ENCODE measurements at places on chromosomes 6 and 20. TPM values are rescaled to one million over a fixed set of nuclear protein-coding genes. Genes with fewer than 3 reads are reported as not detected.

DNA sequence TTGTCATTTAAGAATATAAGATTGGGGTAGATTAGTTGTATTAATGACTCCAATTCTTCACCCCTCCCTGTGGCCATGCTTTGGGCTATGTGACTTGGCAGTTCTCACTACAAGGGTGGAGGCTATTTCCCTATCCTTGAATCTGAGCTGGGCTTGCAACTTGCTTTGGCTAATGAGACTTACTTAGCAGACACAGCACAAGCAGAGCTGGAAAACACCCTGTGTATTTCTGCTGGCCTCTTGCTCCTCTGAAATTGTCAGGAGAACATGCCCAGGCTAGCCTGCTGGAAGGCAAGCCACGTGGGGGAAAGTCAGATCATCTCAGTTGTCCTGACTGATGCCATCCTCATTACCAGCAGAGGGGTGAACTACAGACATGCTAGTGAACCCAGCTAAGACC, 126.5 kb upstream of the HDGFL1 start:
- no peaks in the 10 kb centered on the region for H3K27me3 ChIP-seq
- H3K4me1 ChIP-seq: peaks cover 23% of the 10 kb centered on the region
- no peaks in the 10 kb centered on the region for H3K36me3 ChIP-seq
- no peak for DNase-seq
- no peak overlapping the region for H3K4me3 ChIP-seq

GRCh38 chr6:115071962-115072361, 729.1 kb upstream of the HS3ST5 start:
- no peak overlapping the region for H3K4me3 ChIP-seq
- DNase-seq: no peak
- H3K27me3 ChIP-seq: no peaks in the 10 kb centered on the region
- H3K4me1 ChIP-seq: no peaks in the 10 kb centered on the region
- H3K27ac ChIP-seq: no peak overlapping the region

DNA sequence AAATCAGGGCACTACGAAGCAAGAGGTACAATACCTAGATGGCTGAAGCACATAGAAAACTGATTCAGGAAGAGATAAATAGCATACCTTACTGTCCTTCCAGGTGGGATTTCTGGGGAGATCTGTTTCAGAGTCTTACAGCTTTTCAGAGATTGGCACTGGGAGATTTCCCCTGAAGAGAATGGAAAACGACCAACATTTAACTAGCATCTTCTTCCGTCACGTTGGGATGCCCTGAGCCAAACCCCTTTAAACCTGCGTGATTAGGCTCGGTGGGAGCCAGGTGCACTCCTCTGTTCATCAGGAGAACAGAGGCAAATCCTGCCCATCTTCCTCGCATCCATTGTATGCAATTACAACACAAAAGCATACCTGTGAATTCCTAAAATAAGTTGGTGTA, 614.5 kb downstream of the HDGFL1 start:
- no peak for DNase-seq
- no peaks in the 10 kb centered on the region for H3K27me3 ChIP-seq
- H3K36me3 ChIP-seq: no peaks in the 10 kb centered on the region
- H3K4me3 ChIP-seq: no peak overlapping the region
- H3K27ac ChIP-seq: no peak overlapping the region

DNA sequence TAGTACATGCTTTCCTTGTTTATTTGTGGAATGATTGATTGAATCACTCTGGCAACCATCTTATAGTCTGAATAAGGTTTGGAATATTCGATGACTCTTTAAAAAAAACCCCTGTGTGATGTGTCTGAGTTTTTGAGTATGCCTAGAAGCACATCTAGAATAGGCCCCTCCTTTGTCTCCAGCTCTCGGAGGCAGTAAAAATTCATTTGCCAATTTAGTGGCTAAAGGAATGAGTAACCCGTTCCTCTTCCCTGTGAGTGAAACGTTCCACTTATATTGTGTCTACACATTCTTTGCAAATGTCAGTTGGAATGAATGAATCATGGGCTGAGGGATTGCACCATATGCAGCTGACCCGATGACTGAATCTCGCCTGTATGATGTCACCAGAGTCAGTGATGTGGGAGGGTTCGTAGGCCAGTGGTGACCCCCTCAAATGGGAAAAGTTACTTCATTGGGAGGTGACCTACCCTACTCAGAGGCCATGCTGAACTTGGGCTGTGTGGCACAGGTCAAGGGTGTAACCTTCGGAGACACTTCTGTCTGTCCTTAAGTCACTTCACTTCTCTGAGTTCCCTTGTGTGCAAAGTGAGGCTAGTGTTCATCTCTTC, 21.6 kb downstream of the MOCS3 start:
- no peaks in the 10 kb centered on the region for H3K36me3 ChIP-seq
- peaks cover 44% of the 10 kb centered on the region for H3K27me3 ChIP-seq
- H3K4me1 ChIP-seq: peaks cover 8% of the 10 kb centered on the region
- no peak overlapping the region for H3K27ac ChIP-seq
- DNase-seq: no peak
- no peak overlapping the region for H3K4me3 ChIP-seq

DNA sequence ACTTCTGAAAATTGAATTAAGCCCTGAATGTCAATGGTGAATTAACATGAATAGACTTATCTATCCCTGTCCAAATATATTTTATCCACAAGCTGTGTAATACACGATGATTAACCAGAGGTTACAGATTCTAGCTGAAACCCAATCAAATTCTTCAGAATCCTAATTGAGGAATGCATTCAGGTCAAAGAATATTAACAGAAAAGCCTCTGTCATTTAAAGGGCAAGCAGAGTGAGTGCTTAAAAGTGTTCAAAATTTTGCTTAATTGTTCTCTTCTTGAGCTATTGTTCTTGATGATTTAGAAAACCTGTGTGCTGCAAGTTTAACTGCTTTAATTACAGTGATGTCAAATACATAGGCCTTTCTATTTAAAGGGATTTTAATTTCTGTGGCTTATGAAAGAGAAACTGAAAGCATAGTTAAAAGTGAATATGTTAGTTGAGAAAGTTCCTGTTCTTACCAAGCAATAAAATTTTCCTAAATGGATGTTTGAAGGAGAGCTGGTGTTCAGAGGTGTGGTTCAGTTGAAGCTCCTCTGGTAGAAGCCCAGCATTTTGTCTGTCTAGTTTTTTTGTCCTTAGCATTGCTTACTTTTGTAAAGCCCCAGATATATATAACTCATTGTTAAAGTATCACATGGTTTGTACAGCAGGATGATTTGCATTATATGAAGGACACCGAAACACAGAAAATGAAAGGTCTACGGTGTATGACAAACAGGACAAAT, 466.3 kb upstream of the PLCB4 start:
- no peaks in the 10 kb centered on the region for H3K4me1 ChIP-seq
- peak overlapping the region; percentile 9 for H3K27ac ChIP-seq
- H3K4me3 ChIP-seq: peak overlapping the region; percentile 26
- H3K27me3 ChIP-seq: no peaks in the 10 kb centered on the region
- no peaks in the 10 kb centered on the region for H3K36me3 ChIP-seq

GRCh38 chr6:15073344-15073789, 172.5 kb upstream of the JARID2 start:
- no peaks in the 10 kb centered on the region for H3K4me1 ChIP-seq
- no peaks in the 10 kb centered on the region for H3K27me3 ChIP-seq
- no peak for DNase-seq

DNA sequence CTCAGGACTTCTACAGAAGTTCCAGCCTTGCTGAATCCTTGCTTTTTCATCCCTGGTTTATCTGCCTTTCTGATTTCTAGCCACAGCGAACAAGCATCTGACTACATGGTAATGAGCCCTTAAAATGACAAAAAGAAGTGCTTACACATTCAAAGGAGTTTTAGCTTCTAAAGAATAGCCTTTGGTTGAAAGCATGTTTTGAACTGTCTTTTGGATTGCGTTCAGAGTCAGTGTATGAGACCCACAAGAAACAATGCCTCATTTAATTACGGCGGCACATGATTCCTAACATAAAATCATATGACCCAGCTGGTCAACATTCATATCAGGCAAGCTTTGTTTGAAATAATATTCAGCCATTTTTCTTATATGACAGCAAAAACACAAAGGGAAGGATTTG, 784.2 kb downstream of the KIF16B start:
- H3K36me3 ChIP-seq: no peaks in the 10 kb centered on the region
- H3K4me1 ChIP-seq: no peaks in the 10 kb centered on the region
- DNase-seq: no peak
- no peak overlapping the region for H3K4me3 ChIP-seq
- no peak overlapping the region for H3K27ac ChIP-seq
- H3K27me3 ChIP-seq: no peaks in the 10 kb centered on the region

DNA sequence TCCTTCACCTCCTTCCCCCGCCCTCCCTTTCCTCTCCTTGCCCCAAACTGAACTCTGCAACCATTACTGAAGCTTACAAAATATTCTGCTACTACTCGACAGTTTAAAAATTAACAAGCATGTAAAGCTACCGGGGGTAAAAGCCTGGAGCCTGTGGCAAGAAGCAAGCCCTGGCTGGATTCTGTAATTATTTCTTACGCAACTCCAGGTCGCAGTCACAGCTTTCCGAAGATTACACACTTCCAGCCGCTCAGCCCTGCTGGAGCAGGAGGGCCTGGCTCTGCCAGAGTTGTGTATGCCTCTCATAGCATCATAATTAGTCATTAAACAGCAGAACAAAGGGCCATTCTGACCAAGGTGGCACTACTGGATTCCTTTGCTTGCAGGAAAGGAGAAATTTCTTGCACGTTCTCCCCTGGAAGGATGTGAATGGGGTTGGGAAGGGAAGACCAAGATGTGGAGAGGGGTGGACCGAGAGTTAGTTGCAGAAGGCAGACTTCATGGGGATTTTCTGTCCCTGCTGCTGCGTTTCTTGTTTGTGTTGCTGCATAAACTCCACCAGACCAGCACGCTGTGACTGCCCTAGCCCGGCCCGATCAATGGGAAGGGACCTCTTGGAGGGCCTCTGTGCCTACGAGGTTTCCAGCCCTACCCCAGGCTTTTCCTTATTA, 23.6 kb downstream of the FOXQ1 start:
- peaks cover 24% of the 10 kb centered on the region for H3K4me1 ChIP-seq
- DNase-seq: peak; percentile 77
- H3K36me3 ChIP-seq: no peaks in the 10 kb centered on the region
- H3K4me3 ChIP-seq: no peak overlapping the region
- H3K27me3 ChIP-seq: peaks cover 3% of the 10 kb centered on the region
- peak overlapping the region; percentile 61 for H3K27ac ChIP-seq

DNA sequence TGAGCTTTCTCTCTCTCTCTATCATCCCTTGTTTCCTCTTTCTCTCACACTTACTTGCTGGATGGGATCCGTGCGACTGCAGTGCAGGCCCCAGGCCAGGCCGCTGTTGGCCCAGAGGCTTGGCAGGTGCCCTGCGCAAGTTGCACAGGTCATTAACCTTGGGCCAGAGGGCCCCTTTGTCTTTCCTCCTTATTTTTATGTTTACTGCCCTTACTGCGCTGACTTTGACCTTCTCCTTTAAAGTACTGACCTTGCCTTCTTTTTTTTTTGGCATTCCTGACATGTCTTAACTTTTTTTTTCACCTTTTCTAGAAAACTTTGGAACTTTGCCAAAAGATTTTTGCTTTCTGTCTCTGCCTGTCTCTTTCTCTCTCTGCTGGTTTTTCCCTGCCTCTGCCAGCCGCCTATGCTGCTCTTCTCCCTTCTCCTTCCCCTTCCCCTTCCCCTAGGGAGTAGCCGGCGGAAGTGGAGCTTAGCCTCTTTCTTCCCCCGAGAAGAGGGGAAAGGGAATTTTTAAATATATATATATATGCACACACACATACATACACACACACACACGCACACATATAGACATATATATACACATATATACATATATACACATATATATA, 59.6 kb upstream of the CDH4 start:
- H3K4me1 ChIP-seq: no peaks in the 10 kb centered on the region
- H3K27ac ChIP-seq: no peak overlapping the region
- no peak for DNase-seq

DNA sequence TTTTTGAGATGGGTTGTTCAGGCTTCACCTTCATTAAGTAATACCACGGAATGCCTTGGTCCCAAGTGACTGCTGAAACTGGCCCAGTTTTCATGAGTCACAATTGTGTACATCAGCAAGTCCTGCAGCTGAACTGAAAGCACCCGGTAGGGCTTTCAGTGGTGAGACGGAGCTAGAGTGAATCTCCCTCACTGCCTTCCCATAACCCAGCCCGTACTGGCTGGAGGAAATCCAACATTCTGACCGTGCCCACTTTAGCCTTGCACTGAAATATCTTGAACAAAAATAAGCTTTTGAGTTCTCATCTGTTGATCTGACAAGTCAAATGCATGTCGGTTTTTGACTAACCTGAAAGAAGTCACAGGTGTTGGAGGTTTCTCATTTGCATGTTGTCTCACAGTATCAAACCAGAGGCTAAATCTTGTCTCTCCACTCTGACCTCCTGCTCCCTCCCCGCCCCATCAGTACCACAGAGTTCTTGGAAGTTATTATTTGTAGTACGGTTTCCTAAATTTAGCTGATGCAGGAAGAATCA, 35.9 kb downstream of the DUSP22 start:
- peaks cover 21% of the 10 kb centered on the region for H3K4me1 ChIP-seq
- H3K27me3 ChIP-seq: no peaks in the 10 kb centered on the region
- no peaks in the 10 kb centered on the region for H3K36me3 ChIP-seq
- H3K4me3 ChIP-seq: no peak overlapping the region
- H3K27ac ChIP-seq: no peak overlapping the region

DNA sequence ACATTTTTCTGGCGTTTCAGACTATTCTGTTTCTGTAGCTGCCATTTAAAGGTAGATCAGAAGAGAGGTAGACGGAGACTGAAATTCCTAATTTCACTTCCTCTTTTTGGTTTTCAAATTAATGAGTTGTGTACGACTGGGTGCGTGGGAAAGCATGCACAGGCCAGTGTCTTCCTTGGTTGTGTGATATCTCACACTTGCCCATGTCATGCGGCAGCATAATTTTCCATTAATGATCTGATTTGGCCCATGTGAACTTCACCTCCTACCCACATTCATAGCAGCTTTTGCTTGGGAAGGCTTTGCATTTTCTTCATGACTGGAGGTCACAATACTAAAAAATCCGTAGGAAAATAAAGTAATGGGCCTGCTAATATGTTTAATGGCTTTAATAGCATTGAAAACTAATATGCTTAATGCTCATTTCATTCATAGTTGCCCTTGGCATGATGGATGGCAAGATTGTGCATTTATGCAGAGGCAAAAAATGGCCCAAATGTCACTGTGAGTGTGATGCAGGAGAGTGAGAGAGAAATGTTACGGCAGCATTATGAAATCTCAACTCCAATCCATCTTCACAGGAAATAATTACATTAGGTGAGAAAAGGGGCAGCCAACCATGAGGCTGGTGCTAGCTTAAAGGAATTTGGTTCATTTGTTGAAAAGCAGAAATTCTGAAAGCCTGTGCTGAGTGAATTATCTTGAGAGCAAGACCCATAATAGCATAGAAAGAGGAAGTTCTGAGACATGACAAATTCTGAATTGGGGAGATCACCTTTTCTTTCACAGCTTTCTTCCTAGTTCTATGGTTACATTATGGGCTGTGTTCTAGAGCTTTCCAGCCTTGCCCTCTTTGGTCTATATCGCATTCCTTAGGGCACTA, 69.0 kb upstream of the UST start:
- H3K4me1 ChIP-seq: no peaks in the 10 kb centered on the region
- DNase-seq: no peak
- no peak overlapping the region for H3K27ac ChIP-seq
- H3K4me3 ChIP-seq: no peak overlapping the region
- H3K36me3 ChIP-seq: no peaks in the 10 kb centered on the region

FOXQ1 gene
- total RNA-seq: 7.5 TPM

TMEM217 gene
- 1.1 TPM for total RNA-seq

ESF1 gene
- total RNA-seq: 12.4 TPM

All from lower lobe of right lung (tissue), 2 donors.